ENCODE measurements at places on chromosomes 4 and X.

DNA sequence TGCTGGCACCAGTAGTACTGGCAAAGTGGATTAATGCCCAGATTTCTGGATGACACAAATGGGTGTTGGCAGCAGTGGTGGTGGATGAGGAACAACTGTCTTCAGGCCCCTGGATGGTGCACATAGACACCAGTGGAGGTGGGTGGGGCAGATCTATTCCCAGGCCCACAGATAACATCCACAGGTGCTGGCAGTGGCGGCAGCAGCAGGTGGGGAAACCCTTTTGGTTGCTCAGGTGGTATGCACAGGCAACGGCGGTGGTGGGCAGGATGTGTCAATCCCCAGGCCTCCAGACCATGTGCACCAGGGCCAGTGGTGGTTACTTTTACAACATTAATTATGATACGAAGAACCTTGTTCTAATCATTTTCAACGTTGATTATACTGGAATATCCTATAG is 48.9 kb upstream of the FAT4 start:
- DNase-seq, result no peak

DNA sequence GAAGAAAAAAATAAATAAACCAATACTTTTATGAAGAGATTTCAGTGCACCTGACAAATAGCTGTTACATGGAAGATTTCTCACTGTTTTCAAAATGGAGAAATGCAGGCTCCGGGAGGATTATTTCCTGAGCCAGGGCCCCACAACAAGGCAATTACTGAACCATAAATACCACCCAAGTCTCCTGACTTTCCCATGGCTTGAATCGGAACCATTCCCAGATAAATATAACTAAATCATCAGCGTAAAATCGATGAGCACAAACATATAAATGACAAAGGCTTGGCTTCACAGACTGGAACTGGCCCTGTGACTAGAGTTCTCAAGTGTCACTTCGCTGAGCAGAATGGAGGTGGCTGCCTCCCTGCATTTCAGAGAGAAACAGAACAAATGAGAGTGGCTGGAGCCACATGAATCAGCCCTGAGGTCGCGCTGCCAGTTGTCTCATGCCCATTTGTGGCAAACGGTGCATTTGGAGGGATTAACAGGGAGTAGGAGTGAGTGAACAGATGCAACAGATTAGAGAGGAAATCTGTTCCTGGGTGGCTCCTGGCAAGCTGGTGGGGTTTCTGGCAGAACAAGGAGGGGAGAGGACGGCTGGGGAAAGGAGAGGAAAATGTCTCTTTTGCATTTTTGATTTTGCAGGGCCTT is 57.3 kb upstream of the STIM2 start:
- peak; percentile 94 for DNase-seq

DNA sequence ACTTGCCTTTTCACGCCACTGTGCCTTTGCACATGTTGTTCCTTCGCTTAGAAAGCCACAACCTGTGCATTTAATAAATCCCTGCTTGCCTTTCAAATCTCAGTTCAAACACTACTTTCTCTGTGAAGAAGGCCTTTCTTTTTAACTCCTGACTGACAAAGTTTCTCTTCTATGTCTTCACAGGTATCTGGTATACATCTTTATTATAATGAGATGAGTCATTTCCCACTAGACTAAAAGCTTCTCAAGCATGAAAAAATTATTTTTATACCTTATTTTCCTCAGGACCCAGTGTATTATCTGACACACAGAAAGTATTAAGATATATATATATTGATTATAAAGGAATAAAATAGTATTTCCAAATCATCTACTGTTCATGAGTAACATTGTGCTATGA is 189.9 kb downstream of the TBCK start:
- DNase-seq, result no peak

GRCh38 chr4:5338531-5338930 is 287.3 kb downstream of the STK32B start:
- DNase-seq, result no peak

DNA sequence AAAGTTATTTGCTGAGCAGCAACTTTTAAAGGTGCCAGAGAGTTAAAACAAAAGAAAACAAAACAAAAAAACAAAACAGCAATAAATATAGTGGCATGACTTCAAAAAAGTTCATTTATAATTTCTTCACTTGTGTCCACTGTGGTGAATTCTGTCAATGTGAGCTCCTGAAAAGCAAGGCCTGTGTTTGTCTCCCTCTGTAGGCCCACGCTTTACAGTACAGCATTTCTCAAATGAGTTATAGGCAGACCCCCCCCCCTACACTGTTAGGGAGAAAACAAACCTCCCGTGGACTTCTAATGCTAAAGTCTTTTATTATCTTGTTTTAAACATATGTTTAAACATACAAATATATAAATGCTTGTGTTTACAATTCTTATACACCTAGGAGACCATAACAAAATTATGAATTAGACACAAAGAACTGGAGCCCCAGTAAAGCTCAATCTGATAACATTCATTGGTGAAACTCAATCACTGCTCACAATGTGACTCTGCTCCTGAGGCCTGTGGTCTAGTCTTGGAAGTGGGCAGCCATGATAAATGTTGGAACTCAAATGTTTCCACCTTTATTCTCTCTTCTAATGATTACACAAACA is 47.0 kb upstream of the SCOC start:
- DNase-seq, result peak; percentile 61

DNA sequence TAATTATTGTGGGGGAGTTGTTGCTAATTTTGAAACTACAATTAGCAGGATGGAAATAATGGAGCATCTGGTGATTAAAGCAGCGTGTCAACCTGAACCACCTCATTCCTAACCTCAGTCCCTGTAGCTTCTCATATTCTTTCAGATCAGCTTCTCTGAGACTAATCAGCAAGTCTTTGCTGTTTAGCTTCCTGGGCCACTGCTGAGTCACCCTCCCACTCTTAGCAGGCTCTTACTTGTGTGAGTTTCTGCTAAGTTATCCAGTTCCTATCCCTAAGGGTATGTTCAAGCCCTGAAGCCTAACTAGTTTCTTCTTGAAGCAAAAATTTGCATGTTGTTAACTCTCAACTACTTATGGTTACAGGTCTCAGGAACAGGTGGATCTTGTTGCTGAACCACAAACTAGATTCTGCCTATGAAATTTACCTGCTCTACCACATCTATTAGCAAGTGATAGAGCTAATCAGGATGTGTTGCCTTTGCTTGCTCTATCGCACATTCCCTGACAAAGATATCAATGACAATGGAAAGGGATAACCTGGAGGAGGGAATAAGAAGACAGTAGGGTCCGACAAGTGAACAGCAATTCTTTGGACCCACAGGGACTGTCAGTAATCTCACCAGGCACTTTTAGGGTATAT is 134.2 kb downstream of the EIF4E start:
- no peak for DNase-seq

- no peak for DNase-seq
These were observed 126.3 kb downstream of the AASDH start for GRCh38 chr4:56261027-56261426.

DNA sequence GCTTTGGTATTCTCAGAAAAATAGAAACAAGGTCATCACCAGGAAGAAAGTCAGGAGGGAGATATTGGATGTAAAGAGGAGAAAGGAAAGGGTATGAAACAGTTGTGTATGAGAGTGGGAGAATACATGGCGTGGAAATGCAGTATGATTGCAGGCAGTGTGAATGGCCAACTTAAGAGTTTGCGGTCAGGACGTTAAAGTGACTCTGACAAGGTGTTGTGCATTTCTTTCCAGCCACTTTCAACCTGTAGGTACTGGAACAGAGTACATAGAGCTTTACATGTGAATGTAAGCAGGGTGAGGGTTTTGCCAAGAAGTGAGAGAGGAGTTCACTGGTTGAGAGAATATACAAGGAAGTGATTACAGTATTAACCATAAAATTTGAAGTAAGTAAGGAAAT is 15.7 kb downstream of the ATP10D start:
- DNase-seq, result no peak

All from NCI-H446 treated with DMSO at 0.1 percent for 48 hours (cell line).